Right renal cortex interstitium (tissue), 3 donors: ENCODE measurements at places on chromosomes 6 and 20. TPM values are rescaled to one million over a fixed set of nuclear protein-coding genes. Genes with fewer than 3 reads are reported as not detected.

Gene NTSR1
- 0.96 TPM for polyA plus RNA-seq

Gene TMEM200A
- polyA plus RNA-seq = 28.3 TPM

Gene PPP2R5D
- polyA plus RNA-seq = 67.5 TPM

Gene DPPA5
- not detected for polyA plus RNA-seq

Gene CTCFL
- 3.4 TPM for polyA plus RNA-seq

Gene CLVS2
- polyA plus RNA-seq = 0.31 TPM

Gene BMP7
- polyA plus RNA-seq = 84.2 TPM

Gene KIF25
- 0.50 TPM for polyA plus RNA-seq

Gene CAGE1
- polyA plus RNA-seq = 0.07 TPM

Gene RAB5IF
- 75.2 TPM for polyA plus RNA-seq

Gene MLN
- polyA plus RNA-seq = 2.0 TPM

Gene ELOVL2
- 9.0 TPM for polyA plus RNA-seq

Gene COL19A1
- polyA plus RNA-seq = 3.3 TPM

Gene OPRL1
- 1.1 TPM for polyA plus RNA-seq

Gene OOEP
- polyA plus RNA-seq = not detected

Gene ZNF343
- polyA plus RNA-seq = 17.4 TPM

Gene MYMX
- polyA plus RNA-seq = 0.85 TPM

Gene TFAP2A
- polyA plus RNA-seq = 25.5 TPM

Gene FAM217A
- 2.4 TPM for polyA plus RNA-seq

Gene CDS2
- 37.6 TPM for polyA plus RNA-seq

Gene BFSP1
- 4.5 TPM for polyA plus RNA-seq

Gene THBD
- 5.2 TPM for polyA plus RNA-seq

Gene TSBP1
- not detected for polyA plus RNA-seq

Gene MUC21
- not detected for polyA plus RNA-seq

Gene SLC17A3
- 0.96 TPM for polyA plus RNA-seq

Gene DEFB124
- not detected for polyA plus RNA-seq

Gene TTBK1
- polyA plus RNA-seq = 0.27 TPM

Gene IL17A
- not detected for polyA plus RNA-seq

Gene PRPH2
- 3.2 TPM for polyA plus RNA-seq

Gene MUCL3
- 0.03 TPM for polyA plus RNA-seq

Gene PNLDC1
- polyA plus RNA-seq = 0.25 TPM

Gene LAMA4
- polyA plus RNA-seq = 83.5 TPM

Gene ANKEF1
- 8.7 TPM for polyA plus RNA-seq

Gene CRIP3
- polyA plus RNA-seq = 2.8 TPM

Gene RIPPLY2
- not detected for polyA plus RNA-seq

Gene SLC22A23
- 8.8 TPM for polyA plus RNA-seq

Gene SNX21
- polyA plus RNA-seq = 9.8 TPM

Gene MACROD2
- polyA plus RNA-seq = 14.4 TPM

Gene TGM6
- polyA plus RNA-seq = not detected

Gene CENPQ
- polyA plus RNA-seq = 13.0 TPM

Gene PHACTR3
- polyA plus RNA-seq = 12.8 TPM

Gene SLC52A3
- polyA plus RNA-seq = 3.6 TPM

Gene SEMG1
- polyA plus RNA-seq = not detected

Gene TMEM151B
- polyA plus RNA-seq = 0.60 TPM

Gene ULBP3
- 10.1 TPM for polyA plus RNA-seq

Gene PPT2
- polyA plus RNA-seq = 32.0 TPM

Gene GSTA3
- 0.51 TPM for polyA plus RNA-seq

Gene SLC24A3
- 4.2 TPM for polyA plus RNA-seq

Gene ASIP
- 0.28 TPM for polyA plus RNA-seq

Gene TFAP2B
- 13.2 TPM for polyA plus RNA-seq

Gene SPATA25
- 3.0 TPM for polyA plus RNA-seq

Gene RIPOR3
- polyA plus RNA-seq = 6.9 TPM

Gene ARMC12
- polyA plus RNA-seq = 0.89 TPM

Gene LAMA2
- 36.7 TPM for polyA plus RNA-seq

Gene POU3F2
- polyA plus RNA-seq = 0.10 TPM

Gene PRSS35
- polyA plus RNA-seq = 47.8 TPM
